Activated T-cell treated with anti-CD3 and anti-CD28 coated beads, Interleukin-2, amount 50 U/mL, for 72 hours (primary cell): ENCODE measurements at places on chromosomes 1 and 21. TPM values are rescaled to one million over a fixed set of nuclear protein-coding genes. Genes with fewer than 3 reads are reported as not detected.

The CELA3B gene
- total RNA-seq, result not detected

The MRPS6 gene
- 193 TPM for total RNA-seq

The GTF2B gene
- 37.2 TPM for total RNA-seq

The DISP3 gene
- total RNA-seq, result 0.42 TPM

The KLHDC8A gene
- total RNA-seq, result not detected

The ABCG1 gene
- total RNA-seq, result 55.5 TPM

The LMOD1 gene
- total RNA-seq, result not detected

The TTC22 gene
- total RNA-seq, result 15.3 TPM

The GLMN gene
- 27.6 TPM for total RNA-seq

The VASH2 gene
- 0.62 TPM for total RNA-seq

The ARL8A gene
- total RNA-seq, result 58.1 TPM

The SH3BGR gene
- 4.0 TPM for total RNA-seq

The ZNF648 gene
- total RNA-seq, result 0.07 TPM

The IL22RA1 gene
- total RNA-seq, result not detected

The MIGA1 gene
- total RNA-seq, result 11.9 TPM

The GSTM5 gene
- 0.81 TPM for total RNA-seq

The LCE1D gene
- total RNA-seq, result not detected

The SLAMF7 gene
- total RNA-seq, result 68.3 TPM

The UBE2J2 gene
- total RNA-seq, result 63.5 TPM

The TLCD4 gene
- total RNA-seq, result 0.21 TPM

The SLFNL1 gene
- 0.35 TPM for total RNA-seq

The RGS16 gene
- 79.4 TPM for total RNA-seq

The JAM2 gene
- total RNA-seq, result 2.0 TPM
